Upper lobe of left lung (tissue), 6 donors: ENCODE measurements at places on chromosomes 7 and 10. TPM values are rescaled to one million over a fixed set of nuclear protein-coding genes. Genes with fewer than 3 reads are reported as not detected.

DNA sequence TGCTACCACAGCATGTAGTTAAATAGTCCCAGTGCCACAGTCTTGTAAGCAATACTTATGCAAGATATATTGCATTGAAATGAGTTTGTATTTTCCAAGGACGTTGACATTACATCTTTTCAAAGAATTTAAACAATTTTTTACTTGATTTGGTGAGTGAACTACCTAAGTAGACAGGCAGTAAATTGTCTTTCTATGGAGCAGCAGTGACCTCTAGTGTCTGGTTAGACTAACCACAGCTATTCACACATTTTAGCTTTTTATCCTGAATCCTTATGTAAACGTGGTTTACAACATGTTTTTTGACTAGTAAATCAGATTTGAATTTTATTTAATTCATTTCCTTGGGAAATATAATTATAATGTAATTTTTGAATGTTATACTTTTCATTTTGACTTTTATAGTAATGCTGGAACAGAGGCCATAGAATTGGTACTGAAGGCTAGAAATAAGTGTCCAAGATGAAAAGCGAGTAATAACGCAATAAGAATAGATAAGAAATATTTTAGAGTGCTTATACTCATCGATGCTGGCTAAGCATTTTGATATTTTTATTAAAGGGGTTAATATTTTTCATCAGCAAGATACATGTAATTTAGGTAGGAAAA, 5.6 kb downstream of the LRRTM3 start:
- no peak for DNase-seq
- no peak overlapping the region for H3K4me3 ChIP-seq
- peaks cover 4% of the 10 kb centered on the region for H3K27me3 ChIP-seq
- no peak overlapping the region for H3K27ac ChIP-seq
- H3K4me1 ChIP-seq: no peaks in the 10 kb centered on the region

DNA sequence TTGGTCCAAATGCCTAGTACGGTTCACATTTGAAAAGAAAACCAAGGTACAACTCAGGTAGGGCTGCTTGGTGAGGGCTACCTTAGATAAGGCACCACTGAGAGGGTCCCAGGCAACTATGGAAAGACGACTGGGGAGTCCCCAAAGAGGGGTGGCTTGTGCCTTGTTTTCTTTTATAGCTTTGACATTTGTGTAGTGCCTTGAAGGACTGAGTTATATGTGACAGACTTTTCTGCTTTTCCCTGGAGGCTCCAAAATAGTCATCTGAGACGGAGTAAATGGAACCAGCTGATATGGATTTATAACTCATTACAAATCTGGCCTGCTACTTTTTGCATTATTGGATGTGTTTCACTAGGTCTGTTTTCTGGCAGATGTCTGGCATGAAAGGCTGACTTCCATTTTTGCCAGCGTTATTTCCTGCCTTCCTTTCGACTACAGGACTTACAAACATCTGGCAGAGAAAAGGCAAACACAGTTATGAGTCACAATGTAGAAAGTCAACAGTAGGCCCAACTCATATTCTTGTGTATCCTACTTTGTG, 88.2 kb upstream of the IMMP2L start:
- DNase-seq: no peak
- H3K4me1 ChIP-seq: no peaks in the 10 kb centered on the region
- H3K27ac ChIP-seq: no peak overlapping the region
- H3K4me3 ChIP-seq: no peak overlapping the region

Gene LRRC27
- 19.4 TPM for total RNA-seq

Gene MYOF
- 83.9 TPM for total RNA-seq

GRCh38 chr7:132354527-132354926, 221.7 kb downstream of the PLXNA4 start:
- H3K27ac ChIP-seq: no peak overlapping the region
- no peaks in the 10 kb centered on the region for H3K27me3 ChIP-seq
- no peak for DNase-seq
- H3K36me3 ChIP-seq: no peaks in the 10 kb centered on the region

Gene TCAF1
- 17.8 TPM for total RNA-seq

DNA sequence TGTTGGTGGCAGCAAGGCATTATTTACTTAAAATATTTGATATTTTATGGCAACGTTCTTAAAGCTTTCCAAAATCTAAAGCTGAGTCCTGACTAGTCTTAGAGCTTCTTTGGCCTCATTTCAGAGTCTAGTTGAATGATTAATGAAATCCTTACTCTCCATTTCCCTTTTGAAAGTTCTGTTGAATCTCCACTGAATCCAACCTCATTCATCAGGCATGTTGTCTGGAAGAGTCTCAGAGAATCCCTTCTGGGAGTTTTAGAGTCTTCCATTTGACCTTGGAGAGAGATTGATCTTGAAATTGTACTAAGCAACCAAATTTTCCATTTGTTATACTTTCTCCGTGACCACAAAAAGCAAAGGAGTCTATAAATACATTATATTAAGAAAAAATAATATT, 198.5 kb upstream of the TMEM196 start:
- no peaks in the 10 kb centered on the region for H3K4me1 ChIP-seq
- H3K27ac ChIP-seq: no peak overlapping the region
- no peaks in the 10 kb centered on the region for H3K27me3 ChIP-seq
- H3K4me3 ChIP-seq: no peak overlapping the region
- H3K36me3 ChIP-seq: no peaks in the 10 kb centered on the region
- no peak for DNase-seq

GRCh38 chr7:30062587-30062986, 34.4 kb downstream of the PLEKHA8 start:
- DNase-seq: no peak
- H3K36me3 ChIP-seq: peaks cover 12% of the 10 kb centered on the region
- H3K27ac ChIP-seq: no peak overlapping the region
- no peaks in the 10 kb centered on the region for H3K4me1 ChIP-seq
- H3K4me3 ChIP-seq: no peak overlapping the region

DNA sequence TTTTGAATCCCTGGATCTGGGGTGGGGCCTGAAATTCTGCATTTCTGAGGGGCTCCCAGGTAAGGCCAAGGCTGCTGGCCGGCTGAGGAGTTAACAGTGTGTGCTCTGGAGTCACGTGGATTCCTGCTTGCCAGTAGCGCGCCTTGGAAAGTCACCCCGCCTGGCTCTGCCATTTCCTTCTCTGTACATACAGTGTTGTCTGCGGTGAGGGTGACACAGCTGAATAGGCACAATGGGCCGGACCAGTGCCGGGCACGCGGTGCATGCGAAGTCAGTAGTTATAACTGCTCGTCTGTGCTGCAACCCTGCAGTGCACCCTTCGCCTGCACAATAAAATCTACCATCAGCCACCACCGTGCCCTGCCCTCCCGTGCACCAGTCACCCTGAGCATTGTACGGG, 68.0 kb upstream of the EEPD1 start:
- H3K36me3 ChIP-seq: no peaks in the 10 kb centered on the region
- H3K27me3 ChIP-seq: no peaks in the 10 kb centered on the region
- DNase-seq: peak; percentile 65
- H3K4me3 ChIP-seq: no peak overlapping the region
- no peaks in the 10 kb centered on the region for H3K4me1 ChIP-seq
- no peak overlapping the region for H3K27ac ChIP-seq

Gene ANLN
- 3.1 TPM for total RNA-seq

Gene PMPCB
- 53.2 TPM for total RNA-seq

DNA sequence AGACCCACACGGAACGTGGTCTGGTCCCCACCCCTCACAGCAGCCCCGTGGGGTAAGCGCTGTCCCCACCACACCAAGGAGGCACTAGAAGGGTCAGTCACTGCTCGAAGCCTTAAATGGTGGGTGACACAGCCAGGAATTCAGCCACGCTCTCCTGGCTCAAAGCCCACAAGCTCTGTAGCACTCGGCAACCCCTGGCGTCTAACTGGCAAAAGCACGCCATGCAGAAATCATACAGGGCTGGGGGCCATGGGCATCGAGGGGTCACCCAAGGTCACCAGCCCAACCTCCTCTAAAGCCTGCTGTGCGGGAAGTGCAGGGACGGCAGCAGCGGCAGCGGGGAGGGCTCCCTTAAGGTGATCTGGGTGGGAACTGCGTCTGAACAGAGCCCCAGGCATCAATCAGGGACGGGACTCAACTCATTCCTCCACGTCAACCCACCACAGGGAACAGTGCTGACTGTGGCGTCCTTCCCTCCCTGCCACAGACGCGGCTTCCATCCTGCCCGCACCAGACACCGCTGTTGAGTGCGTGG, 7.8 kb downstream of the GPER1 start:
- peaks cover 10% of the 10 kb centered on the region for H3K4me1 ChIP-seq
- DNase-seq: no peak
- peaks cover 11% of the 10 kb centered on the region for H3K36me3 ChIP-seq
- no peaks in the 10 kb centered on the region for H3K27me3 ChIP-seq

GRCh38 chr7:463817-464453, 55.7 kb downstream of the PDGFA start:
- H3K27me3 ChIP-seq: no peaks in the 10 kb centered on the region
- no peaks in the 10 kb centered on the region for H3K36me3 ChIP-seq
- peaks cover 5% of the 10 kb centered on the region for H3K4me1 ChIP-seq
- no peak overlapping the region for H3K4me3 ChIP-seq
- no peak overlapping the region for H3K27ac ChIP-seq
- peak; percentile 12 for DNase-seq

DNA sequence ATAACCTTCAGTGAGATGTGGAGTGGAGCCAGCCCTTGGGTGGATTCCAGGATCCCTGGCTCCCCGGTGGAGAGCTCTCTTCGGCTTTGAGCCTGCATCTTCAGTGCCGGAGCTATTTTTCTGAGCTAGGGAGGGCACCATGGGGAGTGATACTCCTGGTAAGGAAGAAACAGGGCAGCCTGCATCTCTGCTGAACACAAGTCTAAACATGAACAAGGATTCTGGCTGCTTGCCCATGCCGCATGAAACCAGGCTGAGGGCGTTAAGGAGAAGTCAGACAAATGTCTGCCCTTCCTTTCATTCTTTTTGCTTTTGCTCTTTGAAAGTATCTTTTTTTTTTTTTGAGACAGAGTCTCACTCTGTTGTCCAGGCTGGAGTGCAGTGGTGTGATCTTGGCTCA, 60.4 kb downstream of the EVX1 start:
- no peak for DNase-seq
- H3K27ac ChIP-seq: no peak overlapping the region
- H3K4me3 ChIP-seq: no peak overlapping the region
- H3K27me3 ChIP-seq: no peaks in the 10 kb centered on the region
- no peaks in the 10 kb centered on the region for H3K4me1 ChIP-seq

Gene LCOR
- 31.4 TPM for total RNA-seq

- H3K4me3 ChIP-seq: no peak overlapping the region
- no peak for DNase-seq
- H3K27me3 ChIP-seq: no peaks in the 10 kb centered on the region
- no peak overlapping the region for H3K27ac ChIP-seq
These were observed 91.5 kb upstream of the CUX1 start for GRCh38 chr7:101725921-101726320.

Gene PRXL2A
- total RNA-seq: 39.5 TPM

GRCh38 chr7:128129224-128129864, 98.1 kb upstream of the LRRC4 start:
- no peaks in the 10 kb centered on the region for H3K4me1 ChIP-seq
- DNase-seq: no peak
- no peaks in the 10 kb centered on the region for H3K36me3 ChIP-seq
- no peak overlapping the region for H3K27ac ChIP-seq

- no peak for DNase-seq
- no peaks in the 10 kb centered on the region for H3K36me3 ChIP-seq
- no peak overlapping the region for H3K27ac ChIP-seq
These were observed 620.6 kb upstream of the ANKRD30A start for GRCh38 chr10:36504758-36505157.

Gene PDE6C
- not detected for total RNA-seq

GRCh38 chr7:99061001-99061776, 82.7 kb downstream of the SMURF1 start:
- no peak for DNase-seq
- H3K4me3 ChIP-seq: no peak overlapping the region
- peaks cover 6% of the 10 kb centered on the region for H3K36me3 ChIP-seq
- H3K27me3 ChIP-seq: no peaks in the 10 kb centered on the region
- H3K4me1 ChIP-seq: no peaks in the 10 kb centered on the region
- no peak overlapping the region for H3K27ac ChIP-seq
